ENCODE measurements at places on chromosomes 2 and 18. TPM values are rescaled to one million over a fixed set of nuclear protein-coding genes. Genes with fewer than 3 reads are reported as not detected.

DNA sequence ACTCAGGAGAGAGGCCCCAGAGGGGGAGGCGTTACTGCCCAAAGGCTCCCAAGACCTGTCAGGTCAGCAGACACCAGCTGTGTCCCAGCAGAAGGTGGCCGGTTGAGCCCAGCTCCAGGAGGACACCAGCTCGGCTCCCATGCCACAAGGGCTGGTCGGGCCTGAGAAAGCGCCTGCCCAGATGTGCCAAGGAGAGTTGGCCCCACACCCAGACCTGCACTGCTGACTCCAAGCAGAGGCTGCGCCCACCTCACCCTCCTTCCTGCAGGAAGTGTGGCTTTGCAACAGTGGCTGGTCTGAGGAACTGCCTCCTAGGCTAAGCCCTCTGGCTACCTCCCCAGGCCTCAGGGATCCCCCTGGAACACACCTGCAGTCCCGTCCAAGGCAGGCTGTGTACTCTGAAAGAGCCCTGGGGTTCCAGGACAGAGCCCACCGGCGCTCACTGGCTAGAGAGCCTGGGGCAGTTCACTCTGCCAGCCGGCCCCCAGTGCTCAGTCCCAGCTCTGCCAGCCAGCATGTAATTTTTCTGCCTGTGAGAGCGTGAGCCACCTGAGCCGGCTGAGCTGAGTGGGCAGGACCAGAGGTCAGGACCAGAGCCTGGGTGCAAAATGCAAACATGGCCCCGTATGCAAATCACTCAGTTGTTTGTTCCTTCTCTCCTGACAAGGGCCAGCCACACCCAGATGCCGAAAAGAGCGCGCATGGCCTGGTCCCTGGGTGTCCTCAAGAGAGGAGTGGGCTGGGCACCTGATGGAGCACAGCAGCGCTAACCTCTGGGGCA lies 36.9 kb upstream of the PTMA start:
- no peak for DNase-seq

Gene C1QL2
- total RNA-seq: not detected

Gene ASTL
- total RNA-seq: not detected

DNA sequence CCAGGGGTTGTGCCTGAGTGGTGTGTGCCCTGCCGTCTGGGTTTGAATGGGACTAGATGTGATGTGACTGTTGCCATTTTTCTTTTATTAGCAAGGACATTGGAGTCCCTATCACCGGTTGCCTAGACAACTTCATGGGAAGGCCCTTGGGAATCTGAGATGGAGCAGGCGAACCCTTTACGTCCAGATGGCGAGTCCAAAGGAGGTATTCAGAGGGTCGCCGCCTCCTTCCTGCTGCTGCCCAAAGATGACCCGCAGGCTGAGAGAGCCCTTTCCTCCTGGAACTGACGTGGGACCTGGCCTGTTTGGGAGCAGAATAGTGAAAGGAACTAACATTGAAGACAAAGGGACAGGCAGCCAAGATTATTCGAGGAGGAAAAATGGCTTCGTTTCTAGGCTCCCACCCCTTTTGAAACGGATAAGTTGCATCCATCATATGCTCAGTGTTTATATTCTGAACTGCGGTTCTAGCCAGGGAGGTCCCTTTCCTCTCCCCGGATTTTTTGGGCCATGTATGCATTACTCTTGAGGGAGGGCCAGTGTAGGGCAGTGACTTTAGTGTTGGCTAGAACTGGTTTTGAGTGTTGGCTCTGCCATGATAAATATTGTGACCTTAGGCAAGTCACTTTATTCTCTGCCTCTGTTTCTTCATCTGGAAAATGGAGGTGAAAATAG lies 673 bp downstream of the CENPO start:
- no peak for DNase-seq

GRCh38 chr2:23944527-23944926 lies 4.3 kb downstream of the UBXN2A start:
- DNase-seq: no peak

Gene RABL2A
- 5.4 TPM for total RNA-seq

Gene SUPT7L
- total RNA-seq: 26.3 TPM

GRCh38 chr2:158102446-158102845 lies 770 bp downstream of the UPP2 start:
- DNase-seq: no peak

DNA sequence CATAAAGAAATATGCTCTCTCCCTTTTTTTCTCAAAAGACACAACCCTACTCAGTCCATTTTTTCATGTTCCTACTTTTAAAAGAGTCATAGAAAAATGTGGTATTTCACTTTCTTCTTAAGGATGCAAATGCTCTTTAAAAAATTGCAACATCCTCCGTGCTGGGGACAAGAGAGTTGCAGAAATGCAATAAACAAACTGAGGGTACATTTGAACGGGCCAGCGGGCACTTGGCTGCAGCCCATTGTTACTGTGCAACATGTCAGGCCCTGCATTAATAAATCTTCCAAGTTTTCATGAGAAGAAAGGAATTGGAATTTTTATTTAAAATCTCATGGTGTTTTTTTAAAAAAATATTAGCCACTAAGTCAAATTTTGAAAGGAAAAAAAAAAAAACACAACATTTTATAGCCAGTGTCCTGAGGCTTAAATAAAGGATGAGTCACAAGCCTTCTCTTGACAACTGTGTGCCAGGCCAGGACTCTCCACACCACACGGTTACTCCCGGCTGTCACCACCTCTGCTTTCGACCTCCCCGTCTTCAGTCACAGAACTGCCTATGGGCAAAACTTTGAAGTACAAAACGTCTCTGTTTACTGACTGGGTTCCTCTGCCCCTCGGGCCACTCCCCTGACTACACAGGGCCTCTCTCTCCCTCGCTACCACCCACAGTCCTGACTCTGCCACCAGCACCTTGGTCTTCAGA lies 57.5 kb upstream of the MFF start:
- no peak for DNase-seq

Gene TSPYL6
- not detected for total RNA-seq

Gene GAL3ST2
- not detected for total RNA-seq

DNA sequence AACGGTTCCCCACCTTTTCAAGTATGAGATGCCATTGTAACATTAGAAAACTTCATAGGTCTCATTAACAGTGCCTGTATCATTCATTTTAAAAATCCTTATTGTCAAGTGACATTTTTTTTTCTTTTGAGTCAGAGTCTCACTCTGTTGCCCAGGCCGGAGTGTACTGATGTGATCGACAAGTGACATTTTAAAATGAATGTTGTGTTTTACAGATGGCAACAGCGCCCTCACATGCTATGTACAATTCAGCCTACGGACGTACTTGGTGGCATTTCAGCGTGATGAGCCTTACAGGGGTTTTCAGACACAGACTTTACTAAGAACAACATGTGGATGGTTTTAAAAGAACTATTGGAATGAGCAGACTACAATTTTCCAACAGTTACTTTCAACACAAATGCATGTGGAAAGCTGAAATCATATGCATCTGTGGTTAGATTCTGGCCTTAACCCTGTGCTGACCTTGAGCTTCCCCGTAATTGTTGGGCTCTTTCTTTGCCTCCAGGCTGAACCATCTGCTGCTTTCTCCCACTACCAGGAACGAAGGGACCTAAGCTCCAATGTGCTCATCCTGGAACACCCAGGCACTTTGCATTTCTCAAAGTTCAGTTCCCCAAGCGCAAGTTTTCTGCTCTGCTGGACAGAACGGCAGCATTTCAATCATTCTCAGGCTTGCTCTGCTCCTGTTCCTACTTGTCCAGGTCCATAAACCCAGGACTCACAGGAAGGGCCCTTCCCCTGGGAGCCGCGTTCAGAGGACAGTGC lies 119.9 kb upstream of the NDUFV2 start:
- DNase-seq: no peak

DNA sequence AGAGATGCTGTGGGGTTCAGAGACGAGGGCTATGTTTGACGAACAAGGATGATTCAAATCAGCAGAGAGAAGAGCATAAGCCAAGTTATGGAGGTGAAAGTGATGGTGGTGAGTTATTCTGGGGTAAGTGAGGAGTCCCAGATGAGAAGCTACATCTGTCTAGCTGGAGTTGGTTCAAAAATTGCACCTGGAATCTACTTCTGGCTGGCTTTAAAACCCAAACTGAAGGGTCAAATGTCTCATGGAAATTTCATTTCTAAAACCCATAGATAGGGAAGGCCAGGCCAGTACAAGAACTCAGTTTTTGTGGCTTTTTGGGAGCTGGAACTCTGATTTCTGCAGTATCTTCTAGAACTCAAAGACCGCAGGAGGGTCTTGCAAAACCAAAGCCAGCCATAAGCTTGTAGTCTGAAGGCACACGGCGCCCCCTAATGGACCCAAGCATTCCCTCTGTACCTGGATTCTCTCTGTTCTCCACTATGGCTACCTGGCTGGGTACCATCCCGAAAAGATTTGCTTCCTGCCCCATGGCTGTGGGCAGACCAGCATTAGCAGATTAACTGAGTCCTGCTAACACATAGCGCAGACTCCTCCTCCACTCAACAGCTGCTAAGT lies 229.1 kb upstream of the SLC14A2 start:
- no peak for DNase-seq

GRCh38 chr2:99811544-99811943 lies 321.7 kb upstream of the REV1 start:
- DNase-seq: no peak

- DNase-seq: no peak
These were observed 33.3 kb upstream of the NEB start for GRCh38 chr2:151767536-151767935.

GRCh38 chr2:217853301-217853881 lies 149.4 kb downstream of the TNS1 start:
- peak; percentile 75 for DNase-seq

DNA sequence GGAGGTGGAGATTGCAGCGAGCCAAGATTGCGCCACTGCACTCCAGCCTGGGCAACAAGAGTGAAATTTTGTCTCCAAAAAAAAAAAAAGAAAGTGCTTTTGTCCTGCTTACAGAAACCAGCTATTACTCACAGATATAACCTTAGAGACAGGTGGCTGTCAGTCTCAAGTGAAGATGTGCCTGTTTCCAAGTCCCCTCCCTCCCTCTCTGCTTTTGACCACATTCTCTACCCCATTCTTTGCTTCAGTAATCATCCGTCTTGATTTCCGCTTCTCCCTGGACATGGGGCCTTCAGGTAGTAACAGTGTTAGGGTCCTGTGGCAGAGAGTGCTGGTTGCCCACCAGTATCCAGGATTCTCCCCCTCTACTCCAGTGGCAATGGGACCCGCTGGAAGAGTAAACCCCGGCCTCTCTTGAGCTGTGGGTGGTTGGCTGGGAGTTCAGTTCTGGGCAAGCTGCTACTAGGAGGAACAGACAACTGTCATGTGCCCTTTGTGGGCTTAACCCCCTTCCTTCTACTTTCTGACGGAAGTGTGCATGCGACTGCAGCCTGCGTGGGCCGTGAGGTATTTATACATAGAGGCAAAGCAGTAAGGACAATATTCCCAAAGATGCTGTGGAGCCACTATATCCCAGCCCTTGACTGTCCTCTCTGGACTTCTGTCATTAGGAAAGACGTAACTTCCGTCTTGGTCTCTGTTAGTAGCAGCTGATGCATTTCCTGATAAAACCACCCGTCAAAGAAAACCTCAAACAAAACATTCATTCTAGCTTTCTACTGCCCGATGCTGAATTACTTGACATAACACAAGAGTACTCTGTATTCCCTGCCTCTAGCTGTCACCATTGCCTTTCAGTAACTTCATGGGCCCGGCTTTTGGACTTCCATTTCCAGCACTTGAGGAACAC lies 17.8 kb downstream of the PDCL3 start:
- no peak for DNase-seq

GRCh38 chr18:57095884-57096283 lies 51.0 kb upstream of the BOD1L2 start:
- DNase-seq: no peak

Gene SKOR2
- total RNA-seq: not detected

GRCh38 chr2:10646153-10646552 lies 43.6 kb downstream of the NOL10 start:
- DNase-seq: no peak

GRCh38 chr2:26352892-26353291 lies 6.3 kb upstream of the ADGRF3 start:
- no peak for DNase-seq

DNA sequence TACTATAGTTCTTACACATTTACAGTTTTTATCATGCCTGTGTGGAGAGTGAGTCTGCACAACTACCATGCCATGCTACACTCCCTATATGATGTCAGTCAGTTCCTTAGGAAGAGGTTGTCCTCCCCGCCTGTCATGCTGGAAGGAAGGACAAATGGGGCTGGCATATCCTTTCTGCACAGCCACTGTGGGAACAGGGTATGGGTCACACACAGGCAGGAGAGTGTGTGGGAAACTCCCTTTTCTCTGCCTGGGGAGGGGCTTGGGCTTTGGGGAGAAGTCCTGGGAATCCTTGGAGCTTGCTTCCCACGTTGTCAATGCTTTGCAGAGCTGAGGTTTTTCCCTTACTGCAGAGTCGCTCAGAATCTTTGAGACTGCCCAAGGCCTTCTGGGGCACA lies 232.1 kb downstream of the PRKCE start:
- no peak for DNase-seq

DNA sequence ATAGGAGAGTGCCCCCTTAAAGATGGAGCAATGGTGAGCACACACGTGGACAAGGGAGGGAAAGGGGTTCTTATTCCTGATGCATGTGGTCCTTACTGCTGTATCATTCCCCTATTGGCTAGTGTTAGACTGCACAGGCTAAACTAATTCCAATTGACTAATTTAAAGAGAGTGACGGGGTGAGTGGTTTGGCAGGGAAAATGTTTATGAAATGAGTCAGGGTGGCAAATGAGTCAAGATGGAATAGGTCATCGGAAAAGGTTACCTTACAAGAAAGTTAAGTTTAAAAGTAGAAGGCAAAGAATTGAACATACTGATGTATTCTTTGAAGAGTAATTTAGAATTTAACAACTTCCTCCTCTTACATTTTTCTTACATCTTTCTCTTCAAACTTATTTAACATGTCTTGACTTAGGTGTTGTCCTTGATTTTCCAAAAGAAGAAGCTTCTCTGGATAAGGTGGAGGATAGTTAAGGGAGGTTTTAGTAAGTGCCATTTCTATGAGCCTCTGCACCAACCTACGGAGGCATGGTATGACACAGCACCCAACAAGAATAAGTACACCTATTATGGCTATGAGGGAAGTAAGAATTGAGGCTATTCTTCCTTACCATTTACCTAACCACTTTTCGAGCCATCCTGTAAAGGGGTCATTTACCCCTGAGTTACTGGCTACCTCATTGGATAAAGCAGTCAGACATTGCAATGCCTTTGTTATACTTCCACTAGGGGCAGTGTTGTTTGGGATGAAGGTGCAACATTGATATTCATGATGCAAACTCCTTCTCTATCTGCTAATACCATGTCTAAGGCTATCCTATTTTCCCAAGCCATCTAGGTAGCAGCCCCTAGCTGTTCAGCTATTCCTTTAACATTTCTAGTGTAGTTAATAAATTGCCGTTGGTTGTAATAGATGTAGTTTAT lies 1345.8 kb upstream of the LRRTM1 start:
- no peak for DNase-seq

DNA sequence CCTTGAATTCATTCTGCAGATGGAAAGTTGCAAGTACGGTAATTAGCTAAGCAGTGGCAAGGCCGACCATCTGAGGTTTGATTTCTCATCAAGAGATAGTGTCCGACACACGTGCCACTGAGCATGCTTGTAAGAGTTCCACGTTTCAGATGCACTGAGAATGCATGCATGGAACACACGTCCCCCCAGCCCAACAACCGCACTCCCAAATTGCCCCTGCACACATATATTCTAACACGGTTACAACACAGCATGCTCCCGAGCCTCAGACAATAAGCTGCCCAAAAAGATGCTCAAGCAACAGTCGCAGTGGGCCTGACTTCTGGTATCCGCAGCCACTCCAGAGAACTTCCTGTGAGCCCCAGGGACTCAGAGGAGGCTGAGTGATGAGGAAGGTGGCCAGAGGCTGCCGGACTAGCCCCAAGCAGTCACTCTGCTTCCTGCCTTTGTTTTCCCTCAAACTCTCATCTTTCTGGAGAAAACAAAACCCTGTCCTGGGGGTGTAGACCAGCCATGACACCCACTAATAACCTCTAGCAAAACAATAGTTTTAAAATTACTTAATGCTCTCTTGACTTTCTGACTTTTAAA lies 204.0 kb downstream of the TGIF1 start:
- DNase-seq: no peak

All from Right ventricle myocardium inferior (tissue), 1 donor.